ENCODE measurements at places on chromosomes 3 and 15.

GRCh38 chr3:23776352-23776891 is 29.3 kb upstream of the UBE2E1 start:
- DNase-seq = no peak

GRCh38 chr3:123141276-123141675 is 60.5 kb upstream of the SEC22A start:
- DNase-seq = no peak

DNA sequence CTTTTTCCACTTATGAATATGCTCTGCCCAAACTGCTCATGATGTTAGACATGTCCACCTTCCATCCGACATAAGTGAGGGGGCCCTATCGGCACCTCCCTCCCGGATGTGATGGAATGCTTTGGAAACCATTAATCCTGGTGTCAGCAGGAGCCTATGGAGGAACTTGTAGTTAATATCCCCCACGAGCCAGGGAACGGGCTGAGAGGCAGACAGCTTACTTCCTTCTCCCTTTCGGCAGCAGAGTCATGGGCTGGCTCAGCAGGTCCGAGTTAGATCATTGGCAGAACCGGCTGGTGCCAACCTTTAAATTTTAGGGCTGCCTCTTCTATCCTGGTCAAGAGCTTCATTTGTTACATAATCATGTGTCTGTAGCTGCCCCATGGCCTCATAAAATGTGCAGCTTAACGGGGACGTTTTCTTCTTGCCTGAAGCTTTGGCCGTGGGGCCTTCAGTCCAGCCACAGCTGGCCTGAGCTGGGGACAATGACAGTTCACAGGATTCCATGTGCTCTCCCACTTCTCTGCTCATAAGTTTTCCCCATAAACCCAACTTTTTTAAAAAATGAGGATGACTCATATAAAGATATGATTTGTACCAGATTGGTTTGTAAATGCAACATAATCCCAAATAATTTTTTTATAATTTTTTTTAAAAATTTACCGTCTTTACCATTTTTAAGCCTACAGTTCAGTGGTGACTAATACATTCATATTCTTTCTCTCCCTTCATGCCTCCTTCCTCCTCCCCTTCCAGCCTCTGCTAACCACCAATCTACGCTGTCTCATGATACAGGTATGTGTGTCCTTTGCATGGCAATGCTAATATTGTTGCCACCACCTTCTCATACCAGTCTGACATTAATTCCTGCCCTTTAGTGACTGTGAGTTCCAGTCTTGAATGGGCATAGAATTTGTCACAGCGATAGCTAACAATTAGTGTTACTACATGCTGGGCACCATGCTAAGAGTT is 62.2 kb upstream of the RGMA start:
- no peak for DNase-seq

DNA sequence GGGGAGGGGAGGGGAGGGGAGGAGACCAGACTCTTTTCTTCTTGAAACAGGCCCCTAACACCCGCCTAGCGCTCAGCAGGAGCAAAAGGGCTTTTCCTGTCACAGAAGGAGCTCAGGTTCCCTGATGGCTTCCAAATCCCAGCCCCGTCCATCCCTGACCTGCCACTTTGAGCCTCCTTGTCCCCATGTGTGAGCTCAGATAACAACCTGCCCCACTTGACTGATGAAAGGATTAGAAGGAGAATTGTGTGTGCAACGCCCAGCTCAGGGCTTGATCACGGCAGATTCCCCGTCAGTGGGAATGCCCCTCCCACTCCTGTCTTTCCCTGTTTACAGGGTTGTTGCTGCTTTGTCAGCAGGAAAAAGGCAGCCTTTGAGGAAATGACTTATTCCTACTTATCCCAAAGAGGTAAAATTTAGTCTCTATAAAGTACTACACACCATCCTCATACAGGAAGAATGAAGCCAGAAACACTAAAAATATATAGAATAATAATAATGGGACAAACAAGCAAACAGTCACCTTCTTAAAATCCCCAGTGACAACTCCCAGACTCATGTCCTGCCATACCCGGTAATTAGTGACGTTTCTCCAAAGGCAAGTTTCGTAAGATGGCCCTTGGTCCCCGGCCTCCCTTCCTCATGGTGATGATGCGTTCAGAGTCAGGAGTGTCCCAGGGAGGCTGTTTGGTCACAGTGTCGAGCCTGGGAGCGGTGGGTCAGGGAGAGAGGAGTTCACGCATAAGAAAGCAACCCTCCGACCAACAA is 6.1 kb upstream of the LRRC15 start:
- DNase-seq = no peak

DNA sequence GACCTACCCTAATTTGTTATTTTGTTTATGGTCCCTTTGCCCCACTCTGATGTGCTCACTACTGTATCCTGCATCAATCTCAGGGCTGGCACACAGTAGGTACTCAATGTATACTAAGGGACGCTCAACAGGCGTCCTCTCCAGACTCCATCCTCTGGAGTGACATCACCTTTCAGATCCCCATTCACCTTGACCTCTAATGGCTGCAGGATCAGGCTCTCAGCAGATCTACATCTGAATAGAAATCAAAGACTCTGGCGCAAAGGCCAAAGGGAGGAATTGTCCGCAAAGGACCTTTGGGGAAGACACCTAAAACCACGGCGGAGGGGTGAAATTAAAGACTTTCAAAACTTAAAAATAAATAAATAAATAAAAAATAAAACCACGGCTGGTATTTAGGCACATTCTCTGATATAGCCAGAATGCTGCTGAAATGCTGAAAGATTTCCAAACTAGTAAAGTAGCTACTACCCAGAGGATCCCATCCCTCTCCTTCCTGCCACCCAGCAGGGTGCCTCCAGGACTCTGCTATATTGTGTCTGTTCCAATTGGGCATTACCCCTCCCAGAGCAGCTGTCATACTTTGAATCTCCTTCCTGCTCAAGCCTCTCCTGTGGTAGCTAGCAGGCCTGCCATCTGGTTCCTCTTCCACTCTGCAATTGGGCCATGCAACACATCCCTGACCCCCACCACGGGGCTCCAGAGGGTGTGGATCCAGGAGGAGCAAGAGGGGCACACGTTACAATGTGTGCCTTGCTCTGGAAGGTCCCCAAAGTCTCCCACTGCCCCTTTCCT is 6.1 kb downstream of the SHF start:
- no peak for DNase-seq
